ENCODE measurements at places on chromosomes 3 and 15.

DNA sequence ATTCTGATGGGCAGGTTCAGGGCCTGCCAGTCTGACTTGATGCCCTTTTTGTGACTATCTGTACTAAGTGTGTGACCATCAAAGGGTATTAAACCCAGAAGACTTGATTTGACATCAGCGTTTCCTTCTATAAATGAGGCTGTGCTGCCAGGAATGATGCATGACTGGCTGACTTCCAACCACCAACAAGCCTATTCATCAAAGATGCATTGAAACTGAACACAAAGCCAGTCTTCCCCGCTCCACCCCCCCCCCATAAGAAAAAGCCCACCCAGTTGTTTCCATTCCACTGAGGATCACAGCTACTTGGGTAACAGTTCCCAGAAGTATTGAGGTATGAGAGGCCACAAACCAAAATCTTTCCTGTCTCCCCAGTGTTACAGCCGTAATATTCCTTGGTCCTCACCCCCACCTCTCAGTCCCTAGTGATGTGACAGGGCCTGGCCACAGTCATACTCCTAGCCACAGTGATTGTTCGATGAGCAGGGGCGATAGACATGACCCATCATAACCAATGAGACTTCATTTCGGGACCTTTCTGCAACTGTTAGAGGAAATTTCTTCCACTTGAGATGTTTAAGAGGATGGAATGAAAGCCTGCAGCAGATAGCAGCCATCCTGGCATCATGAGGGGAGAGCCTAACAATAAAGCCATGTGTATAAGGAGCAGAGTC lies 22.6 kb downstream of the SH3BP5 start:
- DNase-seq = no peak

GRCh38 chr15:56988219-56988618 lies 69.8 kb downstream of the TCF12 start:
- DNase-seq = no peak

DNA sequence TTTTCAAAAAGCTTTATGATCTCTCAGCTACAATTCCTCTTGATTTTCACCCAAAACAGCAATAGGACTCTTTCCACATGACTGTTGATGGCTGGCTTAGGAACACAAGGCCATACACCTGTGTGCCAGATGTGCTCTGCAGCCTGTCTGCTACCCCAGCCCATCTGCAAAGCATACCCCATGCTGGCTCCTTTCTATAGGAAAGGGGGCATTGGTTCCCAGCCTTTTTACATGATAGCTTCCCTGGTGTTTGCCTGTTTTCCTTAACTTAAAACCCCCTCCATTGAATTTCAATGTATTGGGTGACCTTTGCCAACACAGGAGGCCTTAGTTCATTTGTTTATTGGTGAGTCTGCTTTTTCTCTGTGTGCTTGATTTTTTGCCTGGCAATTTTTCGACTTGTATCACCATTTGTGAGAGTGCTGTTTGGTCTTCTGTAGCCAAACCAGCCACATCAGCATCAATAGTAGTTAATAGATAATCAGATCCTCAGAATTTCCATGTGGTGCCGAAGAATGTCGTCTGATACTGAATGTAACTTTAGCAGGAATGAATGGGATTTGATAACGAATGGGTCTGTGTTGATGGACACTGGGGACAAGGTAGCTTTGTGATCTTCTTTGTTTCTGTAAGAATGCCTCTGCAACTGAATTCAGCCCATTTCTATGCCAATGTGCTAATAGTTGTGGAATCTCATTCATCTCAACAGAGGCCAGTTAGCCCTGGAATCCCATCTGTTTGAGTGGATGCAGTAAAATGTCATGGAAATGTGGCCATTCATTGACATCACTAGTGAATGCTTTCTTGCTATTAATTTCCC lies 272.2 kb upstream of the RARB start:
- no peak for DNase-seq

DNA sequence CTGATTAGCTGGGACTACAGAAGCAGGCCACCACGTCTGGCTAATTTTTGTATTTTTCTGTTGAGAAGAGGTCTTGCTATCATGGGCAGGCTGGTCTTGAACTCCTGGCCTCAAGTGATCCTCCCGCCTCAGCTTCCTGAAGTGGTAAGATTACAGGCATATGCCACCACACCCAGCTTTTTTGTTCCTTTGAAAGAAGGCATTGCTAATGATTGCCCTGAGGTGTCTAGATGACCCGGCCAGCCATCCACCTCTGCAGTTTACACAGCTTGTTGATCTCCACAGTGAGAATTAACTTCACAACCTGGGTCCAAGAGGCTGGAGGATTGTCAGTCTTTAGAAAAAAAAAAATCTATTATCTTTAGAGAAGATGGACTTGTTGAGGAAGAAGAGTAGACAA lies 58.7 kb downstream of the SMAD3 start:
- no peak for DNase-seq

- no peak for DNase-seq
These were observed 14.0 kb downstream of the SMAD3 start for GRCh38 chr15:67079361-67079760.

DNA sequence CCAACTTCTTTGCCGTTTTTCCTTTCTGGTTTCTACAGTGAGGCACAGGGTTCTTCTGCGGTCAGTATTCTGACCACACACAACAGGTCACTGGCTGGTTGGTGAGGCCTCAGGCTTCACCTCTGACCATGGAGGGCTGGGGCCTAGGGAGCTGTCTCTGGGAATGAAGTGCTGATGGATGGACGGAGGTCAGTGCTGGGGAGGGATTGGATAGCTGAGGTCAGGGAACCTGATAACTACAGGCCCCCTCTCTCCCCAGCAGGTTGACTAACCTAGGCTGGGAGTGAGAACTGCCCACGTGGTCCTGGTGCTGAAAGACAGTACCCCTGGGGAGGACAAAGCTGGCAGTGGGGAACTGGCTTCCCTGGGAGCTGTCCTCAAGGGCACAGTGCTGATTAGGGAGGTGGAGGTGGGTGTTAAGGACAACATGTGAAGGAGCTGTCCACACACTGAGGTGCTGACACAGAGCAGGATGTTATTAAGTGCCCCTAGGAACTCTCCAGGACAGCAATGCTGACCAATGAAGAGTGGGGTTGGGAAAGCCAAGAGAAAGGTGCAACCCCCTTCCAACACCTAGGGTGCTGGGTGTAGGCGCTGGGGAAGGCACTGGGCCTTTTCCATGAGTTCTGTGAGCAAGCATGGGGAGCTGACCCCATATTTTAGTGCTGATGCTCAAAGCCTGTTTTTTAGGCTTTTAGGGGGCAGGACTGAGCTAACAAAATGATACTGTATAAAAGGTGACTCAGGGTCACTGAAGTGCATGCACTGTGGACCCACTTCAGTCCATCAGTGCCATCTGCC lies 45.2 kb downstream of the ATP2B2 start:
- no peak for DNase-seq

DNA sequence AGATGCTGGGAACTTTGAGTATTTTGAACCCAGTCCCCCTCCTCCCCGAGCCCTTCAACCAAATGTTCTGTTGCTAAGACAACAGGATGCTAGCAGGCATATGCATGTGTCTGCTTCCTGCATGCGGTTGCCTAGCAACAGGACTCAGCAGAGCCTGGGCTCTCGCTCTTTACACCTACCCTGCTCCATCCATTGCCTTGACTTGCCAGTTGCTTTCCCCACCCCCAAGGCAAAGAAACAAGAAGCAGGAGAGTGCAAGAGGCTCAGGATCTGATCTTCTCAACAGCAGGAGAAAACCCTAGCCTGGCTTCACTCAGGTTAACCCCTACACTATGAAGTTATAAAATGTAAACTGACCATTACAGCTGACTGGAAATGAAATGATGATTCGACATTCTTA lies 393.0 kb downstream of the IGSF11 start:
- peak; percentile 60 for DNase-seq

DNA sequence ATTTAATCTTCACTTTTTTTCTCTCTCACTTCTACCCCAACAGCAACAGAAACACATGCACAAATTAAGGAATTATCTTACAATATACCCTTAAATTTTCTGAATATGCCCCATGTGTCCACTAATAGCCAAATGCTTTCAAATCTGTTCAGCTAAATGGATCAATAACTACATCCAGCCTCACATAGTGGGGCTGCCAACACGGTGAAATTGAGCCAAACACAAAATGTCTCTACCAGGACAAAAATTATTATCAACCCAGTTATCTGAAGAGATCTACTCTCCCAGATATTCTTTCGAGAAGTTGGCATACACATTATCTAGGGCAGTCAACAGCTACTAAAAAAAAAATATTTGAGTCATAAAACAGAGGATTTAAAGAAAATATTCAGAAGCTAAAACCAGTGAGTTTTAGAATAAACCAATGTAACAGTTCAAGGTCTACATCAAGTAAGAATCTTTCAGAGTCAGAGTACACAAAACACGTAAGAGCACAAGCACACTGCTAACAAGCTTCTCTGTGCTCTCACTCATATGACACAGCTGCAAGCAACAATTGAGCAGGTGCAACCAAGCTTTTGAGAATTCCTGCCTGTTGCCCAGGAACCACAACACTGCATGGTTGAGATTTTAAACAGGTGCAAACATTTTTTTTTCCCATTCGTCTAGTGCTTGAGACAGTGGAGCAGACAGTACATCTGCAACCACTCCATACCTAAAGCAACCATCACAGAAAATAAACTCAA lies 247.7 kb downstream of the ZBTB20 start:
- peak; percentile 49 for DNase-seq

DNA sequence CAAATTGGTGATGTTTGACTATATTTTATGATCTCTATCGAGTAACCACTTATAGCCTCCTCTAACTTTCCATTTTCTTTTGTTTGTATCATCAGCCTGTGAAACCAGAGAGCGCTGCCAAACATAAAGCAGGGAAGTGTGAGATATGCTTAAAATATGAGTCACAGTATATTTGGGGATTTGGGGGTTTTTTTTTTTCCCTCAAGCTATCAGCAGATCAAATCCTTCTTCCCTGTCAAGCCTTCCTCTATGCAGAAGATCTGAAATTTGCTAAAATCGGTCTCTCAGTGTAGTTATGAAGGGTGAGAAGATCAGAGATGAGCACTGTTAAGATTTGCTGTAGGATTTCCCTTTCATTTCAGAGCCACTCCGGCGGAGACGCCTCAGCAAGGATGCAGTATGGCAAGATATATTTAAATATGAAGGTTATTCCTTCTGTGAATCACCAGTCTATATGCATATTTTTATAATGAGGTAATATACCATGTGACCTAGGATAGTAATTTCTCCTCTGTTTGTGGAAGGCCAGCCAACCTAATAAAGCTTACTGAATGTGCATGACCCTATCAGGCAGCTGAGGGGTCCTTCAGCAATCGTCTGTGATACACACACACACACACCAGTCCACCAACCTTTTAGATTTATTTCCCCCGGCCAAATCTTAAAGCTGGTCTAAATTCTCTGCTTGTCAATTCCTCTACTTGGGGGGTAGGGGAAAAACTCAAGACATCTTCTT lies 474.1 kb downstream of the FOXP1 start:
- no peak for DNase-seq

Measured in NCI-H526 (cell line).